NCI-H345 (cell line): ENCODE measurements at places on chromosomes 1 and 21.
A peak's percentile ranks its signal among the peaks of the same experiment; 100 is the strongest.

DNA sequence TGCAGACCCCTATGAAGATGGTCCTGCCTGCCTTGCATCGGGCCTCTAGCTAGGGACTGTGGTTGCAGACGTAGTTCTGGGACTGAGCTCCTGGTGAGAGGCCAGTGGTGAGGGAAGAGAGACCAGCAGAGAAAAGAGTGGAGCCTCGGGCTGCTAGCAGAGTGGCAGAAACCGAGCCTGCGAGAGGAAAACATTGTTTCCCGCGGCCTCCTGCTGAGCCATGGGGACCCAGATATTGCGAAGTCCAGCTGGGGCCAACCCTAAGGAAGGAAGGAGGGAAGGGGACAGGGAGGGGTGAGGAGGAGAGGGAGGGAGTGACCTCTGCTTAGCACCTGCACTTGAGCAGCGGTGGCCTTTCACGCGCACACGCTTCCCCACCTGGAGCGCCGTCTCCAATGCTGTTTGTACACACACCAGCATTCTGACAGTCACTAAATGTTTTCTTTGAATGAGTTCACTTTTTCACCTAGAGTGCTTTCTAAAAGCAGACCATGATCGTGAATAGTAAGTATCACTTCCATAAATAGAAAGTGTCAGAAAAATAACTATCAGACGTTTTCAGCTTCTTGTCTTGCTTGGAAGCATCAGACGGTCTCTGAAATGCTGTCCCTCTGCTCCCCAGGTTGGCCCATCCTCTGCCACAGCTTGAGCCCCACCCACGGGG is 2.5 kb upstream of the FNDC10 start:
- no peak for DNase-seq

DNA sequence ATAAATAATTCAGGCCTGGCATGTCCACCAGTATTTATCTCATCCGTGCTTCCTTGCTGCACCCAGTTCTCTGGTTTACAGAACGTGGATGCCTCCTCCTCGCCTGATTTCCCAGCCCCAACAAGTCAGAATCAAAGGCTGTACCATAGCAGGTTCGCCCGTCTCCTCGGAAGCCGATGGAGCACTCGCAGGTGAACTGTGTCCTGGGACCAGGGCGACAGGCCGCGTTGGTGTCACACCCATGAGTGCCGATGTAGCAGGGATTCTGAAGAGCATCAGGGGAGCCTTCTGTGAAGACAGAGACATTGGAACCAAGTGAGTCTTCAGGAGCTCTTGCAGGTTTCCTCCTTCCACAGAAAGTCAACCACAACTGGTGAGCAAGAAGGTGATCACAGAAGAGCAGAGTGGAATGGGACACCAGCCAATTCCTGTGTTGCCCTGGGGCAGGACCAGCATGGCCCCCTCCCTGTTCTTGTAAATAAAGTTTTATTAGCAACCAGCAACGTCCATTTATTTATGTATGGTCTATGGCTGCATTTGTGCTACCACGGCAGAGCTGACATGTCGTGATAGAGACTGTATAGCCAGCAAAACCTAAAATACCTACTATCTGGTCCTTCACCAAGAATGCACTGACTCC is 40.8 kb downstream of the NID1 start:
- DNase-seq, result no peak

- DNase-seq, result peak; percentile 61
Measured at GRCh38 chr1:110765640-110766335, 91.0 kb upstream of the KCNA3 start.

DNA sequence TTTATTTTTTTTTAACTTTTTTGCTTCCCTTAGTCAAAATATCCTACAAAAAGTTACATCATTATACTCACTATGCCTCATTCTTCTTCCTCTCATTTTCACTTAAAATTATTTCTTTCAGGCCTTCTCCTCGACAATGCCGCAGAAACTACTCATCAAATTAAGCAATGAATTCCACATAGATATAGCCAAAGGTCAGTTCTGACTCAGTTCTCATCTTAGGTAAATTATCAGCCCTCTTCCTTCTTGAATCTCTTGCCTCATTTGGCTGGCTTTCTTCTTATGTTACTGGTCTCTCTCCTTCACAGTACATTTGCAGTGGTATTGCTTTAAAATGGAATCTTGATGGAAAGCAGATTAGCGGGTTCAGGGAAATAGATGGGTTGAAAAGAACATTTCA is 260.7 kb upstream of the BRINP3 start:
- no peak for DNase-seq

GRCh38 chr1:219138747-219139146 is 34.9 kb upstream of the LYPLAL1 start:
- no peak for DNase-seq

GRCh38 chr1:234489007-234489697 is 10.2 kb upstream of the TARBP1 start:
- DNase-seq, result no peak

- no peak for DNase-seq
Measured at GRCh38 chr1:70979881-70980280, 67.7 kb downstream of the PTGER3 start.

GRCh38 chr1:51750218-51750617 is 128.3 kb downstream of the NRDC start:
- no peak for DNase-seq

GRCh38 chr1:2334883-2335534 is 56.3 kb downstream of the MORN1 start:
- DNase-seq, result no peak

- no peak for DNase-seq
Measured at GRCh38 chr1:3054474-3054873, 14.5 kb upstream of the PRDM16 start.

- DNase-seq, result no peak
Measured at GRCh38 chr1:113018911-113019310, 54.1 kb upstream of the LRIG2 start.

DNA sequence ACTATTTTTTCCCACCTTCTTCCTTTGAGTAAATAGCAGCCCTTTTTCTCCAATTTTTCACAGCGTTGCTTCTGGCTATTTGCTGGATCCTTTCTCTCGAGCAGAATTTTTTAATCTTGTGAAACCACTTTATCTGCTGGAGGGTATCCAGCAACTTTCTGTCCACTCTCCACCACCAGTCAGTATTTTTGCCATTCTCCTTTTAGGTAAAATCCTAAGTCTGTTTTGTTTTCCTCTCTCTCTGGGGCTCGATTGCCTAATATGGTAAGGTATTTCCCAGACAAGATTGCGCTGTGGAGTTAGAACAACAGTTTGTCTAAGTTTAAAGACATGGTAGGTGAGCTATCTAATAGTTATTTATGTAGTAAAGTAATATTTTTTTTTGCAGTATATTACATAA is 156.9 kb downstream of the PPP1R12B start:
- no peak for DNase-seq

DNA sequence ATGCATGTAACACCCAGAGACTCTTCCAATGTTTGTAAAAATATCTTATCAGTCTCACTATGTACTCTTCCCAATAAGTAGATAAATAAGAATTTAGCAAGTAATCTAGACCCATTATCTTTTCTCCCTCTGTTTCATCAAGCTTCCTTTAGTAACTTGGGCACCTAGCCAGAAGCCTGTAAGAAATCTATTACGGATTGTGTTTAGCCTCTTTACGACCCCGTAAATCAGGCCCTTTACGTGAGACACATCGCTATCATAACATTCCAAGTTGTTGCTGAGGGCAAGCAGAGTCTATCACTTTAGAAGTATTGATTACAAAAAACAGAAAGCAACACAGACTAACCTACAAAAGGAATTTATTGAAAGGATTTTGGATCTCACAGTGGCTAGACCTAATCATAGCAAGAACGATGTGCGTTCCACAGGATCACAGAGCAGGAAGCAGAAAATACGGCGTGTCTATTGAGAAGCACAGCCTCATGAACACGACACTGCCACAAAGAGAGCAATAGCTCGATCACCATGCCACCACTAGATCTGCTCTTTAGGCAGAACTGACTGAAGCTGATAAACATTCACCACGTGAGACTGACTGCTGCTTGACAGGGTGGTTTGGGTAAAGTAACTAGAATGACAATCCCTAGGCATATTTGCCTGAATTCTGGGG is 922.1 kb downstream of the AMY1C start:
- DNase-seq, result no peak
